ENCODE measurements at places on chromosomes 2 and 18. TPM values are rescaled to one million over a fixed set of nuclear protein-coding genes. Genes with fewer than 3 reads are reported as not detected.

The CNTNAP5 gene
- total RNA-seq, result not detected

- DNase-seq, result no peak
These were observed 3.6 kb downstream of the IGFBP2 start for GRCh38 chr2:216636551-216637450.

GRCh38 chr18:2914881-2915240 is 68.1 kb downstream of the EMILIN2 start:
- no peak for DNase-seq

DNA sequence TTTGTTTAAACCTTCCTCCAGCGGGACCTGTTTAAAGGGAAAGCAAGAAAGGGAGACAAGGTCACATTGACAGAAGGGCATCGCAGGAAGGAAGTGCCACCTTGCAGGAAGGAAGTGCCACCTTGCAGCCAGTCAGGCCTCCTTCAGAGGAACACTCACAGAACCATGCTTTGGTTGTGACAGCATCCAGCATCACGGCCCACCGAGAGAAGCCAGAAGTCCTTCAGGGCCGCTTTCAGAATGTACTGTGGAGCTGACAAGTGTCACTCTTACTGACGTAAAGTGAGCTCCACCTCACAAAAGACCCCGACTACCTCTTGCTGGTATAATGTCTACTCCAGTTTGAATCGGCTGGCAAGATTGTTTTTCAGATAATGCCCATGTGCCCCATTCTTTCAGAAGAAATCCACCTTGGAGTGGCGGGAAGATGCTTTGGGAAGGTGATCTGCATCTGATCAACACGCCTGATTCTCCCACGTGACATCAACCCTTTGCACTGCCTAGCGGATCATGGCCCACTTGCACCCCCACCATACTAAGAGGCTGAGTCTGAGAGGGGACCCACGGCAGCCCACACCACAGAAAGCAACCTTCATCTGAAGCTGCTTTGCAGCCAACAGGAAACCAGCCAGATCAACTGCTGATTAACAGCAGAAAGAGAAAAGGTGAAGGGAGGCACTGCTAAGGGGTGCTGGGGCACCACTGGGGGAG is 99.8 kb downstream of the UXS1 start:
- DNase-seq, result no peak

Measured in ascending aorta (tissue), 2 donors.